ENCODE measurements at places on chromosomes 5 and 9. TPM values are rescaled to one million over a fixed set of nuclear protein-coding genes. Genes with fewer than 3 reads are reported as not detected.
A peak's percentile ranks its signal among the peaks of the same experiment; 100 is the strongest.

DNA sequence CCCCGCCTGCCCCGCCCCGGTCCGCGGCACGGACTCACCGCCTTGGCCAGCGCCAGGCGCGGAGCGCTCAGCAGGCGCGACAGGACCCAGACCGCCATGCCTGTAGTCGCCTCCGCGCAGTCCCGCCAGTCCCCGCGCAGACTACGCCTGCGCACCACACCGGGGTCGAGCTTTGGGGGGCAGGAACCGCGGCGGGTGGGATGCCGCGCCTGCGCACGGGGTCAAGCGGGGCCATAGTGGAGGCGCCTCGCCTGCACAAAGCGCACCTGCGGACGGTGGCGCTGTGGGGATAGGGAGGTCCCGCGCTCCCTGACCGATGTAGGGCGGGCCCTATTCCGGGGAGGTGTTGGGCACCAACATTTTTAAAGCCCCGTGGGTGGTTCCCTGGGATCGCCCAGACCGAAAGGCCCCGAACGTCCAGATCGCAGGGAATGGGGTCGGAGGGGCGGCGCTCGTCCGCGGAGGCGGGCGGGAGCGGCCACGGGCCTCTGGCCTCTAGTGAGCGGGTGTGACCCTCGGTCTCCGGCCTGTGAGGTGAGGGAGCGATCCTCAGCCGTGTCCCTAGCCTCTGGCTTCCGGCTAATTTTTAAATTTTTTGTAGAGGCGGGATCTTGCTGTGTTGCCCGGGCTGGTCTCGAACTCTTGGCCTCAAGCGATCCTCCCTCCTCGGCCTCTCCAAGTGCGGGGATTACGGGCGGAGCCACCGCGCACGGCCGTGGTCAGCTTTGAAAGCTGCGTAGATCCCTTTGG is 70.8 kb upstream of the LPCAT1 start:
- DNase-seq, result peak; percentile 61

TIGD6 gene
- polyA plus RNA-seq, result 8.3 TPM

SLC4A9 gene
- polyA plus RNA-seq, result 28.6 TPM

- DNase-seq, result peak; percentile 33
These were observed 444.7 kb downstream of the HINT1 start for GRCh38 chr5:130720355-130720754.

GRCh38 chr5:81533629-81534405 is 139.9 kb upstream of the ACOT12 start:
- DNase-seq, result no peak

- DNase-seq, result no peak
These were observed 73.7 kb downstream of the SLC38A9 start for GRCh38 chr5:55638455-55638854.

- DNase-seq, result no peak
These were observed 10.0 kb upstream of the ATG10 start for GRCh38 chr5:81961651-81962440.

DNA sequence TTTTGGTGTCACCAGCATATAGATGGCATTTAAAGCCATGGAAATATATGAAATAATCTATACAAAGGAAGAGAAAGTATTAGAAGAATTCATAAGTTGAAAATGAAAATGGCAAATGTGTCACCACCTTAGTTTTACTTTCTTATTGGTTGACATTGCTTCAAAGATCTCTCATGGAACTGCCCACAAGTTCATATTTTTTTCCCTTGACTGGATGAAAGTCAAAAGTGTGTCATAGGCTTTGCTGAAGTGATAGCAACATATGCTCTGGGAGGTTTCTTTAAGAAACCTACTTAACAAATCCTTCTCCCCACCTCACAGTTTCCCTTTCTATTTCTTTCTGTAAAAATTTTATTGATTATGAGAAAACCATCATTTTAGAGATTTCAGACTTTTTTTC is 127.2 kb downstream of the VPS13A start:
- DNase-seq, result no peak

ELAVL2 gene
- 4.4 TPM for polyA plus RNA-seq

MRRF gene
- polyA plus RNA-seq, result 46.3 TPM

DNA sequence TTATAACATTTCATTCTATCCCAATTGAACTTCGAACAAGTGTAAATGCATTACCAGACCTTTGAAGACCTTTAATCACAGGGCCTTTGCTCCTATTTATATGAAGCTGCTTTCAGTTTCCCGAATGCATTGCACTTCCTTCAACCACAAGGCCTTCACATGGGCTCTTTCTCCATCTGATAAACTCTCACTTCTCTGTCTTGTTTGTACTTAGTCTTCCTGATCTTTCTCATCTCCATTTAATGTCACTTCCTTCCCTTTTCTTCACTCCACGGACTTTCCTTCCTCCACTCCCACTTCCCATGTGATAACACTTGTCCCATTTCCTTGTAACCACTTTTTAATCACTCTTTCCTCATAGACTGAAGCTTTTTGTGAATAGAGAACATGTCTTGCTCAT is 74.3 kb upstream of the TNC start:
- DNase-seq, result no peak

DNA sequence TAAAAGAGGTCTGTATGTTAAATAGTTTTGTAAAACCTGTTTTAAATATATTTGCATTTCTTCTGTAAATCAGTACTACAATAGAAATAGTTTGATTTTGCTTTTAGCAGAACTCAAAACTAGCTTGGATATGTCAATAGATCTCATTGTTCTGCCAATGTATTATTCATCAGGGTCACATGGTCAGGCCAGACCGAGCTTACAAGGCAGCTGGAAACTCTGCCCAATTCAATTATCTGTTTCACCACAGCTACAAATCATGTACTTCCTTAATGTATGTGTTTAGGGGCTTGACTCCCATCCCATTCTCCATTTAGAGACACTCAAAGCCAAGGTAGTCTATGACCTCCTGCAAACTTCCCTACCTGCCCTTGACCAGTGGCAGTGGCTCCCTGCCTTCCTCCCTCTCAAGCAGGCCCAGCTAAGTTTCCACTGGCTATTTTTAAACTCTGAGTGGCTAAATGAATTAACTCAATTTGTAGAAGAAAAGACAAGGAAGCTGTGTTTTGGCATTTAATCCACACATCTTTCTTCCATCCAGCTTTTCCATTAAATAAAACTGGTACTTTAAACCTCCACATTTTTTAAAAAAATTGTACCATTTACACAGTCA is 46.4 kb upstream of the SELENOP start:
- no peak for DNase-seq

DNM1 gene
- 74.6 TPM for polyA plus RNA-seq

GRCh38 chr9:92798358-92798757 is 33.7 kb upstream of the BICD2 start:
- DNase-seq, result no peak

DNA sequence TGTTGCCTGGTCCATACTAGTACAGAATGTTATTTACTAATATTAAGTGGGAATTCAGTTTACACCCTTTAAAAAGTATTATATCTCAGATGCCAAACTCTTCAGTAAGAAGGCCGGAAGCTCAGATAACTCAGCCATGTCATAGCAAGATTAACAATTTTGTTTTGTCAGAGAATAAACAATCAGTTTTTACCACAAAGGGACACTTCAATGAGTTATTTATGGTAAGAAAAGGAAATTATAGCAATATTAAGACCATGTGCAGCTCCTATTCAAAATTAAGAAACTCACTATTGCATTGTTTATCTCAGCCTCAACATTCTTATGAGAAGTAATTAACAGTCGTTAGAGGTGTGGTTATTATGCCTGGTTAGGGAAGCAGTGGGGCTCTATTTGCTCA is 13.1 kb upstream of the ARL15 start:
- DNase-seq, result no peak

DNA sequence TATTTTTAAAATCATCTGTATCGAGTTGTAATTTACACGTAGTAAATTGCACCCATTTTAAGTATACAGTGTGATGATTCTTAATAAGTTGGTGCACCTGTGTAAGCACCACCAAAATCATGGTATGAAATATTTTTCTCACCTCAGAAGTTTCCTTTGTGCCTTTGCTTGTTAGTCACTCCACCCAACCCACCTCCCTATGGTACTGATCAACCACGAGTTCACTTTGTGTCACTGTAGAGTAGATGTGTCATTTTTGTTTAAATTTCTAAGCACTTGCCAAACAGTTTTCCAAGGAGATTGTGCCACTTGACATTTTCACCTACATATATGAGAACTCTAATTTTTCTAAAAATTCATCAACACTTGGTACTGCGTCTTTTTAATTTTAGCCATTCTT is 806.5 kb downstream of the TLR4 start:
- no peak for DNase-seq

TAF11L10 gene
- not detected for polyA plus RNA-seq

GRCh38 chr9:68964102-68964541 is 49.8 kb downstream of the PRKACG start:
- no peak for DNase-seq

IFNA21 gene
- polyA plus RNA-seq, result not detected

DNA sequence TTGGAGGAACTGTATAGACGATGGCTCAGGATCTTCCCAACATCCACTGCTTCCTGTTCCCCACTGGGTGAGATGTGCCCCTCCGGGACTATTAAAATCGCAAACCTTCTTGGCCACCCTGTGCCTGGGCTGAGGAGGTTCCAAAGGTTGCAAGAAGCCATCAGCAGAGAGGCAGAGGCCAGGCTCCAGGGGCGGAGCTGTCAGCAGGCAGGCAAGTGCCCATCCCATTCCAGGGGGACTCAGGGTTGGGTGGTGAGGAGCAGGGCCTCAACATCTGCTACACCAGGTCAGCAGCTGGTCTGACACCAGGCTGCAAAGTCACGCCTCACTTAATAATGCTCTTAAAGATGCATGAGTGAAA is 2.2 kb downstream of the BTNL3 start:
- DNase-seq, result no peak

- DNase-seq, result no peak
These were observed 270.7 kb upstream of the TRPC7 start for GRCh38 chr5:136636001-136636400.

DNA sequence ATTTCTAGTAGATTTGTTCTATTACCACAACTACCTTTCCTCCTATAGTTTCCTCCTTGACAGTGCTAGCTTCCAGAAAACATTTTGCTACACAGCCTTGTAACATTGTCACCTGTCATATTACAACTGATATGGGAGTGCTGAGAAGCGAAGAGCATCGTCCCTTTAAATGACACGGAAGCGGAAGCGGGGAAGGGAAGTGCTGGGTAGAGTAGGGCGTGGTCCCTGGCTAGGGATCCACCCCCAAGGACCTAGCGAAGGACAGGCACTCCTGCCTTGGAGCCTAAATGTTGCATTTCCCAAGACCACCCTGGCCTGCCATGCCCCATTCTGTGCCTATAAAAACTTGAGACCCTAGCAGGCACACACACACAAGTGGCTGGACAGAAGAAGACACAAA is 57.4 kb upstream of the RANBP6 start:
- DNase-seq, result no peak

DNA sequence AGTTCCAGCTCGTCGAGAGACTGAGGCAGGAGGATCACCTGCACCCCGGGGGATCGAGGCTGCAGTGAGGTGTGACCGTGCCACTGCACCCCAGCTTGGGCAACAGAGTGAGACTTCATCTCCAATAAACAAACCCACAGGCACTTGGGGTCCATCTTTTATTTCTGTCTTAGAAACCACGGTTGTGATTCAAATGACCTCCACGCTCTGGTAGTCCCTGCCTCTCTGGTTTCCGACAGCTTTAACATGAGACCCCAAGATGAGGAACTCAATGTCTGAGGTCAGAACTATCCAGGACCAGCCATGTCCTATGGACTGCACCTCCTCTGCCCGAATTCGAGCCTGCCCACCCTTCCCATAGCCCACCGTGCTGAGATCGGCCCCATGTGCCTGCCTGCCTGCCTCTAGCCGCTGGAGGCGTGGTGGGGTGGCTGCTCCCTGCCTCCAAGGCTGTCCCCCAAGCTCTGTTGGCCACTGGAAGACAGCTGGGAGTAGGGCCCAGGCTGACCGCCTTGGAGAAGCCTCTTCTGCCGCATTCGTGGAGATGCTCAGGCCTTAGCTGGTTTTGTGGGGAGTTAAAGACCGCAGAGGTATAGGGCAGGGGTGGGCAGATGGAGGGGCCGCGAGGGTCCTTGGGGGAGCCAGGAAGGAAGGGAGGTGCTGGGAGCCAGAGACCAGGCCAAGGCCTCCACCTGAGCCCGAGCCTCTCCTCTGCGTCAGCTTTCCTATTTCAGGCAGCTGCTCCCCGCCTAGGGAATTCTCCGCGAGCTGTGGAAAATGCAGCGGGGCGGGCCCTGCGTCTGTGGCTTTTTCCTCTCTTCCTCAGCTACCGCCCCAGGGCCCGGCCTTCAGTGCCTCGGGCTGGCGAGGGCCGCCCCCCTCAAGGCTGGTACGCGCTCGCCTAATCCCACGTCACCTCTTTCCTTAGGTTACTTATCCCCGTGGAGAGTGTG is 6.9 kb upstream of the WDR5 start:
- DNase-seq, result no peak

GRCh38 chr5:5306696-5307095 is 115.8 kb upstream of the ICE1 start:
- no peak for DNase-seq

PCDHB16 gene
- 5.0 TPM for polyA plus RNA-seq

DNA sequence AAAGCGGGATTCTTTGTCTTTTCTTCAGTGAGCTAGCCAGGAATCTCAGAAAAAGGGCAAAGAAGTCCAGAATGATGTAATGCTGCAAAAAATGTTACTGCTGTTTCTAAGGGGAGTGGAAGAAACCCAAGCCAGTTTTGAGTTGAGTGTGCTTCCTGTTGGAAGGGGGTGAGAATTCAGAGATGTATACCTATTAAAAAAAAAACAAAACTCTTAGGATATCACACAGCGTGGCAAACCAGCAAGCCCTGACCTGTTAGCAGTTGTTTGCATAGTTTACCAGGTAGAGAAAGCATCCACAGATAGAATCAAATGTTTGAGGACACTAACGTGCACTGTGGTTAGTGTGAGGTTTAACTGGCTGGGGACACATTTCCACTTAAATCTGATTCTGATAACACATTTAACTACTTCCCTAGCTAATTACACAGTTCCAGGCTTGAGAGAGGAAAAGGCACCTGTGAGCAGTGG is 11.4 kb downstream of the BASP1 start:
- no peak for DNase-seq

GPX3 gene
- 1,138 TPM for polyA plus RNA-seq

CAMK4 gene
- 4.0 TPM for polyA plus RNA-seq

CA9 gene
- polyA plus RNA-seq, result 0.60 TPM

GRCh38 chr5:74392711-74393351 is 247.7 kb downstream of the ENC1 start:
- DNase-seq, result no peak

PCDHB12 gene
- 4.7 TPM for polyA plus RNA-seq

DNA sequence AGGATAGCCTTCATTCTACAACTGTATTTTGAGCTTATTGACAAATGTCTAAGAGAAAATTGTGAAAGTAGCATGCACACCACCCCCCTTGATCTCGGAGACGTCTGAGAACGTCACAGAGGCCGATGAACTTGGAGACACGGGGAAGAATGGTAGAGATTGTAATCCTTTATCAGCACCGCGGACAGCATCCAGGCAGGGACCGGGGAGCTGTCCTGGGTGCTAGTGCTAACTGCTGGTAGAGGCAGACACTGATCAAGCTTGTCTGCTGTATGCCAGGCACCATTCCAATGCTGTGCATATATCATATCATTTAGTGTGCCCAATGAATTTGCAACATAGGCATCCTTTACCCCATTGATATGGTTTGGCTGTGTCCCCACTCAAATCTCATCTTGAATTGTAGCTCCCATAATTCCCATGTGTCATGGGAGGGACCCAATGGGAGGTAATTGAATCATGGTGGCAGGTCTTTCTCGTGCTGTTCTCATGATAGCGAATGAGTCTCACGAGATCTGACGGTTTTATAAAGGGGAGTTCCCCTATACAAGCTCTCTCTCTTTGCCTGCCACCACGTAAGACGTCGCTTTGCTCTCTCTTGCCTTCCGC is 98.8 kb downstream of the LHX2 start:
- peak; percentile 71 for DNase-seq

SUB1 gene
- 346 TPM for polyA plus RNA-seq

GRCh38 chr5:2201421-2201820 is 318.7 kb upstream of the IRX4 start:
- no peak for DNase-seq

COMMD10 gene
- 62.5 TPM for polyA plus RNA-seq

CAST gene
- polyA plus RNA-seq, result 158 TPM

SNCB gene
- not detected for polyA plus RNA-seq
